ENCODE measurements at places on chromosomes 4 and X.

GRCh38 chr4:182745237-182745636 lies 171.9 kb downstream of the DCTD start:
- no peak for DNase-seq

- DNase-seq, result peak; percentile 33
These were observed 6.7 kb downstream of the GPR34 start for GRCh38 chrX:41695426-41695825.

- DNase-seq, result no peak
These were observed 870.2 kb downstream of the ADGRL3 start for GRCh38 chr4:62070291-62070852.

DNA sequence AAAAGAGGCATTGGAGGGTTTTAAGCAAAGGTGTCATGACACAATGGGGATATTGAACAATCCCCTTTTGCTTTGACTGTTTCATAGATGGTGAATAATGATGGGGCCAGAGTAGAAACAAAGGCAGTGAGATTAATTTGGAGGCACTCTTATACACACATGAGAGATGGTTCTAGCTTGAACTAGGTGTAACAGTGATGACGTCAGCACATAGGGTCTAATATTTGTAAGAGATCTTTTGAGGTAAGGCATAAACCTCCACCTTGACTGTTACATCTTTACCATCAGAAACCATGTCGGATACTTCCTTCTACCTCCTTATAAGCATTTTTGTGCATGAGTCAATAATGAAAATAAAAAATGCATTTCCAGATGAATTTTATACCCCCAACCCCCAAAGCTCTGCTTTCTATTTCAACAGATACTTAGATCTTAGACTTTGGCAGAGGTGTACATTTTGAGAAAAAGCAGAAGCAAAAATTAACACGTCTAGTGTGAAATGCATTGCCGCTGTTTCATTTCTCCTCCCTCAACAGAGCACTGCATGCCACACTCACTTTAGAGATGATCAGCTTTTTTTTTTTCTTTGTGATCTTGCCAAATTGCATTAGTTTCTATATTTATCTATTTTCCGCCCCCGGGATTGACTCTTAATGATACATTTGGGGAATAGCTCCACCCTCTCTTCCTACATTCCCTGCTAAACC lies 87.2 kb downstream of the HS3ST1 start:
- DNase-seq, result no peak

DNA sequence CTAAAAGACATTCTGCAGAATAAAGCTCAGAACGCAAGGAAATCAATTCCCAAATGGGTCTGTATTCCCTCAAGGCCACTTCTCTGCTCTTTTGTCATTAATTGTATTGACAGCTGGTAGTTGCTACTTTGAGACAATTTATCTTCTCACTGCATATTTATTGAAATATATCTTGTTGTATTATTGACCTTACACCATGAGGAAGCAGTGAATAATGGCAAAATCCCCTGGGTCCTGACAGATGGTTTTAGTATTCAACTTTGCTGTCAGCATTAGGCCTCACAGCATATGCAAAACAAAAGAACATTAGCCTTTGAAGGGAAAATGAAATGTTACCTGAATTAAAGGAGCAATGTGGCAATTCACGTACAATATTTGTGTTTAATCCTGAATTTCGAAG lies 406.1 kb upstream of the TRAM1L1 start:
- DNase-seq, result no peak

DNA sequence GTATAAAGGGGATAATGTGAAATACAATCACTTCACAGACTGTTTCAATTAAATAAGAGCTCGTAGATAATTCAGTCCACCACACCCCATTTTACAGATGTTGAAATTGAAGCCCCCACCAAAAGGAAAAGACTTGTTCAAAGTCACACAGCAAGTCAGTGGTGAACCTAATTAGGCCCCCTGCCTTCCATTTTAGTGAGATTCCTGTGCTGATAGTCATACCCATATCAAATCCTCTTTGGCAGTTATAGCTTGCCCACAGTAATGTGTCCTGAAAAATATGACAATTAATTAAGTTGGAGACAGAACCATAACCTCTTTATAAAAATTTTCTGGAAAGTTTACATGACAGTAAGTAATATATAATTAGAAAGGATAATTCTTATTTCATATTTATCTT lies 58.0 kb downstream of the AR start:
- no peak for DNase-seq

- DNase-seq, result no peak
These were observed 52.4 kb downstream of the HPGDS start for GRCh38 chr4:94290245-94290644.

GRCh38 chr4:81698538-81699296 lies 227.0 kb upstream of the RASGEF1B start:
- DNase-seq, result no peak

- DNase-seq, result no peak
These were observed 921 bp downstream of the PFKFB1 start for GRCh38 chrX:54992911-54993622.

DNA sequence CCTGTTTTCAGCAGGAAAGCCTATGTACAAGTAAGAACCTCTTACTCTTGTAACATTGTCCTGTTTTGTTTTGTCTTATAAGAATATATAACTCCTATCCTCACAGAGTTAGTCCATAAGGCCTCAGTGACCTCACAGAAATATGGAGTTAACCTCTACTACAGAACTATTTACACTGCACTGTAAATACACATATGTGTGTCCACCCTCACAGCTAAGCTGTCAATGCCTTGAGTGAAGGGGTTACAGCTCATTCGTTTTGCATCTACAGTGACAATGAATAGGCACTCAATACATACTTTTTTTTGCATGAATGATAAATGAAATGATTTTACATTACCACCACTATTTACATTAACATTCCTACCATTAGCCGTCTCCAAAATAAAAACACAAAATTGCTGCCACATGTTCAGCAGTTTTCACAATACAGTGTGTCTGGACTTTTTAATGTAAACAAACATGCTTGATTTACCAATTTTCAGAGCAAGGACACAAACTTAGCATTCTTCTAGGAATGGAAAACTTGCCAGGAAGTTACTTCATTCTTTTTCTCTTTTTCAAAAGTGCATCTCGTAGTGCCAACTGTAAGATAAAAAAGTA lies 9.5 kb upstream of the NAAA start:
- no peak for DNase-seq

DNA sequence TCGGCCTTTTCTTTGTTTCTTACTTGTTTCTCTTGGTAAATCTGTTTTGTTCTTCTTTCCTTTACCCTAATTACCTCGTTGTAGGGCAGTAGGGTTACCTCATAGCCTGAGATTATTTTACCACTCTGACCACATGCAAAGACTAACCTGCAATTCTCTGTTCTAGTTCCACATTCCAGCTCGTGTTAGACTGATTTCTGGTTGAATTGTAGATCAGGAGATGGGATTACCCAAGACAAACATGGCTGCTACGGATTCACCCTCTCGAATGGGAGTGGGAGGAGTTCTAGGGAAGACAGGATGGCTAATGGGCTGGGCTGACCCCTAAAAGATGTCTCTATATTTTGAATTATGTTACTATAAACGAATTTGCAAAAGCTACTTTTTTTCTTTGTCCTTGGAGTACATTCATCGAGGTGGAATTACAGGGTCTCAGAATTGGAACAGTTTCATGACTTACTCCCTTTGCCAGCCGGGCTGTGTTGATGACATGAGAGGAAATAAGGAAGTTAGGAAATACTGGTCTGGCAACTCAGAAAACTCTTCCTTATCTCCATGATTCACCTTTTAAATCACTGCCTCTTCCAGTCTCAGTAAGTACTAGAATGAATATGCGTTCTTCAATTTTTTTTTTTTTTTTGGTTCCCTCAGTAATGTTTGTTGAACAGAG lies 36.7 kb upstream of the FBXW7 start:
- DNase-seq, result no peak

GRCh38 chr4:38315286-38315685 lies 348.7 kb upstream of the KLF3 start:
- DNase-seq, result no peak

- DNase-seq, result no peak
These were observed 128.4 kb upstream of the TMEM164 start for GRCh38 chrX:109874548-109874947.

GRCh38 chrX:142655507-142655906 lies 370.2 kb upstream of the SPANXN4 start:
- no peak for DNase-seq

GRCh38 chr4:41394481-41394894 lies 137.8 kb downstream of the UCHL1 start:
- no peak for DNase-seq

DNA sequence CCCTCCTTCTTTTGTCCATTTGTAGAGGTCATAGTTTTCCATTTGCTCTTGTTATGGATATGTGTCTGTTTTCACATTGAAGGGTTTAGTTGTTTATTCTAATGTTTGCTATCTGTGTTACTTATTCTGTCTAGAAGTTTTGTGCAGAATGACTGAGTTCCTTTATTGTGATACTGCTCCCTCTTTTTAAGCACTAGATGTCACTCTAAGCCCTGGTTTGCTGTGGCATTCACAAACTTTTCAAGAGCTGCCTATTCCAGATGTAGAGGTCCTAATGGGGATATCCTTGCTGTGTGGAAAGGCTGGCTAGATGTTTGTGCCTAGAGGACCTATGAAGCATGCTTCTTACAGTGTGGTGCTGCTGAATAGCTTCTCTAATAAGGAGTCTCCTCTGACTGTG lies 338.6 kb downstream of the SPIN4 start:
- DNase-seq, result no peak

GRCh38 chr4:31366041-31366440 lies 645.9 kb downstream of the PCDH7 start:
- DNase-seq, result no peak

- no peak for DNase-seq
These were observed 5.5 kb upstream of the IL15 start for GRCh38 chr4:141630854-141631253.

DNA sequence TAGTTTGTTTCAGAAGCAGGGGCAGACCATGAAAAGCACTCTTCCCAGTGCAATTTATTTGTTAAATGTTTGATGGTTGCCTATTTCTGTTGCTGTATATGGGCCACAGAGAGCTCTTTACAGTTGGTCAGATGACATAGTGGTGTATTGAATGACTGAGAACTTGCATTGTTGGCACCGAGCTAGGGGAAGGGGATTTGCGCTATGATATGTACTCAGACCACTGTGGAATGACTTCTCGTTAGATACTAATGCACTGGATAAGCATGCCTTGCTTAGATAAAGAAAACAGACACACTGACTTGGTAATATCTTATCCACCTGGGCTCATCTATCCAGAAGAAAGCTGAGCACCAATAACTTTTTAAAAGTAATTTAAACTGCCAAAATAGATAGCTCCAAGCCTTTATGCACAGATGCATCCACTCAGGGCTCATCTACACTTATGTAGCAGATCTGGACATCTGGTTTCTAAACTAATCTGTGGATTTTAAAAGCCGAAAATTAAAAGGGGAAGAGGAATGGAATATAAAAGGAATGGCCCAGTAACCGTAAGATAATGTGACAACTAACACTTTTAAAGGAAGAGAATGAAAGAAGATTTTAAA lies 132.7 kb downstream of the GATB start:
- no peak for DNase-seq

- no peak for DNase-seq
These were observed 48.8 kb downstream of the AFAP1 start for GRCh38 chr4:7890635-7891393.

DNA sequence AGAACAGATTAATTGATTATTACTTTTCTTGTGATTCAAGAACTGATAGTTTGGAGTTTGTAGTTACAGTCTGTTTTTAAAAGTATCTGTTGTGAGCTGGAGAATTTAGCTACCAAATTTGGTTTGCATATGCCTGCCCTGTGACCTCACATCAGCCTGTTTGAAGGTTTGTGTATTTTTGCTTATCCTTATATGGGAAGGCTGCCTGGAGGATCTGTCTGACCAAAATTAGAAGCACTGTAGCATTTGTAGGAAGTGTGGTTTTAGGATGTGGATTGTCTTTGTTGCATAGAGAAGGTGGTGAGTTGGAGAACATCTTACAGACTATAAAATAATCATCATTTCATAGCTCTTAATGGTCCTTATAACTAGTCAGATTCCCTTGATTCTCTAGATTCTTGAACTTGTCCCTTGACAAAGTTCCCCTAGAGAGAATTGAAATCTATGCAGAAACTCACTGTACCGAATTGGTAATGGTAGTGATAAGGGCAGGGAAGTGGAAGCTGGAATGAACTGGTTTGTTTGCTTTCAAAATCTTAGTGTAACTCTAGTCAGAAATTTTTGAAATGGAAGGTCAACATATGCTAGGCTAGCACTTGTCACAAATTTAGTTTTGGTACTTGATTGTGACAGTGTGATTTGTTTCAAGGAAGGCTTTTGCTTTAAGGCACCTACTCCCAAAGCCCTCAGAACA lies 57.3 kb downstream of the SH3BGRL start:
- no peak for DNase-seq

DNA sequence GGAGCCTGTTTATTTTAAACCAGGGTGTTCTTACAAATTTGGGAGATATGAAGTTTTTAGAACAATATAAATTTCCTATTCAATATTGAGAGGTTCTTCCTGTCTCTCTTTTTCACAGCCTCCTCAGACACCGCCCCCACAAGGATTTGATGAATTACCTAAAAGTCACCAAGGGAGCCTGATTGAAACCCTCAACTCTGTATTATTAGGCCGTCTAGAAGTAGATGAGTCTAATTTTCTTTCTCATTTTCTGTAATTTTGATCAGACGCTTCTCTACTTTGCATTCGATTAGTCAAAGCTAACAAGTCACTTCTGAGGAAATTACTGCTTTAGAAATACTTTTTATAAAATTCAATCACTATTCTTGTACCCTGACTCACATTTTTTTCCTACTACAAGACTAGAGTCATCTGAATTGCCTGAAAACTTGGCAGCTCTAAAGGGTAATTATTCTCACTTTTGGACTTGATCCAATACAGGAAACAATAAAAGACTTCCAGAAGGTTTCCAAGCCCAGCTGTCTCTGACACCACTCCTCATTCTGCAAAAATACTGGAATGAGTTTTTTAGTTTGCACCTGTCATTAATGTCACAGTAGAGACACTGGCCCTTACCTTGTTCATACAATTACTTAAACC lies 111.2 kb downstream of the ELOVL6 start:
- no peak for DNase-seq

DNA sequence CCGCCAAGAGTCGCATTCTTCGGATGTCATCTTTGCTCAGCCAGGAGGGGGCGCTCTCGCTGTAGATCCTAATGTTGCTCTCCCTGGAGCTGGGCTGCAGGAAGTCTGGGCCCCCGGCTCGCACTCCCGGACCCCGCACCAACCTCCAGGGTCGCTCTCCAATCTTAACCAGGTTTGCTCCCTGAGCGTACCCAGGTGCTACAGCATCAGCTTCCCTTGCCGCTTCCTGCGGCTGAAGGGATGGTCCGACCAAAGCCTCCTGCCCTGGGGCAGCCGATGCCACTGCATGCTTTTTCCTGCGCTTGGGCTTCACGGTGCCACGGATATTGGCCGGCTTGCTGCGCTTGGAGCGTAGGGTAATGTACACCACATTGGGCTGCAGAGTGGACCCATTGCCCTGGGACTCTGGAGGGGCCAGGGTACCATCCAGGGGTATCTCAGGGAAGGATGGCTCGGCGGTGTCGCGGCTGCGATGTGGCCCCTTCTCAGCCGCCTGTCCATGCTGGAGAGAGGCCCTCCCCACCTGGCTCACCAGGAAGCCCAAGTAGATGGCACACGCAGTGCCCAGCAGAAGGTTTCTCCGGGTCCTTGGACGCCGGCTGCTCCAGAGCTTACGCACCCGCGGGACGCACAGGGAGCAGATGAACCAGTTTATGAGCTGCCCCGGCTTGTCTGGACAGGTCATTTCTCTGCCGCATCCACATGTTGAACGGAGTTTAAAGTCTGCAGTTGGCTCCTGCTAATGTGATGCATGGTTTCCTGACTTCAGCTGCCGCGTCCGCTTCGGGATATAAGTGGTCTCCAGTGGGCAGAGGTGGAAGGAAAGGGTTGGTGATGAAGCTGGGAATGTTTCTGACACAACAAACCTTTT lies 1.9 kb downstream of the GASK1B start:
- DNase-seq, result no peak
